ENCODE measurements at places on chromosomes 12 and 14. TPM values are rescaled to one million over a fixed set of nuclear protein-coding genes. Genes with fewer than 3 reads are reported as not detected.

Gene C1R
- 56.5 TPM for polyA plus RNA-seq

Gene IFNG-AS1
- polyA plus RNA-seq, result 0.13 TPM

Gene ANO2
- 2.7 TPM for polyA plus RNA-seq

Gene PLEKHD1
- 0.03 TPM for polyA plus RNA-seq

Gene PRH2
- 0.55 TPM for polyA plus RNA-seq

Gene TMTC3
- polyA plus RNA-seq, result 17.7 TPM

Gene MYF5
- 0.07 TPM for polyA plus RNA-seq

Gene MED13L
- polyA plus RNA-seq, result 69.3 TPM

Gene RIMBP2
- 22.7 TPM for polyA plus RNA-seq

Gene NUDT14
- polyA plus RNA-seq, result 64.4 TPM

Gene BAG5
- 22.5 TPM for polyA plus RNA-seq

Gene BBOF1
- polyA plus RNA-seq, result 6.9 TPM

Gene NEUROD4
- 0.01 TPM for polyA plus RNA-seq

Gene LTBP2
- polyA plus RNA-seq, result 3.5 TPM

Gene GPR162
- 7.9 TPM for polyA plus RNA-seq

Gene TMTC1
- polyA plus RNA-seq, result 4.0 TPM

Gene LALBA
- polyA plus RNA-seq, result not detected

Gene CBLN3
- 5.6 TPM for polyA plus RNA-seq

Data from large intestine (tissue), 12 donors.